8988T (cell line): ENCODE measurements at places on chromosomes 1 and 21.

GRCh38 chr1:202711949-202712635 lies 1.8 kb upstream of the SYT2 start:
- DNase-seq: no peak

DNA sequence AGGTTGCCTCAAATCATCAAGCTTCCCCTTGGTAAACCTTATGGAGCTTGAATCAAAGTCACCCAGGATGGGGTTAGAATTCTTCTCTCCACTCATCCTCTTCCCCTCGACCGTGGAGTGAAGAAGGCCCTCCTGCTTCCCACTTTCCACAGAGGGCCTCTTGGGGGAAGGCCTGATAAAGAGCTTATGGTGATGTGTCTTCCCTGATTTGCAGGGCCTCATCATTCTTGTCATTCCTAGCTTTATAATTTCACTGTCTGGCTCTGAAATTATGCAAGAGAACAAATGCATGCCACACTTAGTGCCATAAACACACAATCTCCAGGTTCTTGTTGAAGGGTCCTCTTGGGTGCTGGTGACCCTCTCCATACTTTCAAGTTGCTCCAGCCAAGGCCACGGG lies 101.2 kb downstream of the HMGB4 start:
- DNase-seq: no peak

DNA sequence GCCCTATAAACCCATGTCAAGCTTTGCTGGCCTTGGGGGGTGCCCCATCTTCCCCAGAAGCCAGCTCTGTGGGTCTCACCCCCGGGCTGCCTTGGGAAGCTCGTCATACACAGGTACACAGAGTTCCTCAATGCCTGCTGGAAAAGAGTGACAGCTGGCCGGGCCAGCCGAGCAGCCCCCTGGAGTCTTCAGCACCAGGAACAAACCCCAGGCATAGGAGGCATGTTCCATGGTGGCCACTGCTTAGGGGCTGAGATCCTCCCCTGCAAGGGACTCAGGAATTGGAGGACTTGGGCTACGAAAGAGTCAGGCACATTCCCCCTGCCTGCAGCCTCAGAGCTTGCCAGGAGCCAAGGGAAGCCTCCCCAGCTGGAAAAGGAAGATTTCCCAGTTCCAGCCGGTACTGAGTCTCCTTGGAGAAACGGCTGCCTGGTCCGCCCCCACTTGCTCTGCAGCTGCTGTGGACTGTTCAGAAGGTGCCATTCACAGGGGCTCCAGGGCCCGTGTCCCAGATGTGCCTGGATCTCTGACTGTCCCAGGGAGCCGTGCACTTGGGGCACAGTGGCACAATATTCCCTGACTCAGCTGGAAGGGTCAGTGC lies 89.5 kb downstream of the STUM start:
- DNase-seq: no peak

DNA sequence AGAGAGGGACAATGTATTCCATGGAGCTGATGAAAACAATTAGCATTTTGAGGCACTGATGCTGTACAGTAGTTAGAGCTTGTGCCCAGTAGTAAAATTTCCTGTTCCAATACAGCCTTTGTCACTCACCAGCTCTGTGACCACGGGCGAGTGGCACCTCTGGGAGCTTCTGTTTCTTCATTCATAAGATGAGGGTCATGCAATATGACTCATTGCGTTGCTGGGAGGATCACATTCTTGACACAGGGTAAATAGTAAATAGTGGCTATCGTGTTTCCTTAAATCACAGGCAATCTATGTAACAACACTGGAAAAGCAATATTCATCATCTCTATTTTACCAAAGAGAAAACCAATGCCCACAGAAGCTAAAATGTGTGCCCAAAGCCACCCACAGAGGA lies 4.5 kb upstream of the LRRC52 start:
- no peak for DNase-seq

- DNase-seq: no peak
Measured at GRCh38 chr1:18965206-18966173, 9.0 kb upstream of the IFFO2 start.

DNA sequence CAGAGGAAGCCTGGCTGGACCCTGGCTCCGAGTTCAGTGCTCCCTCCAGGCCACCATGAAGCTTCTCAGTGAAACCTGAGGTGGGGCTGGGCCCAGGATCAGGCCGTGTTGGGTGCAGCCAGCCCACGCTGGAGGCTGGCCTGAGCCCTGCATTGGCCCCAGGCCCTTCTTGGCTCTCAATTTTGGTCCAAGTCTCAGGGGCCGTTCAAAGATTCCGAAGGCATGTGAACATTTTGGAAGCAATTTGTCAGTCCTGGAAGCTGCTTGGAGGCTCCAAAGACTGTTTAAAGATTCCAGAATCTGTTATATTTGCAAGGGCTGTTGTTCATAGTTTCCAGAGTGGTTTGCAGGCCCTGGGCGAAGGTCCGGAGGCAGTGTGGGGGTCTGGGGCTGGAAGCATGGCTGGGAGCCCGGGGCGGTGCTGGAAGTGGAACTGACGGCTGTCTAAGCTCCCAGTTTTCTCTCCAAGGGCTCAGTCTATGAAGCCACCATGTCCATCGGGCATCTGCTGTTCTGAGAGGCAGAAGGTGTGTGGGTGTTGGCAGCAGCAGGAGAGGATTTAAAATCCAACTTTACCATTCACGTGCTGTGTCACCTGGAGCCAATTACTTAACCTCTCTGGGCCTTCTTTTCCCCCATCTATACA lies 104.9 kb downstream of the EPHB2 start:
- DNase-seq: no peak

DNA sequence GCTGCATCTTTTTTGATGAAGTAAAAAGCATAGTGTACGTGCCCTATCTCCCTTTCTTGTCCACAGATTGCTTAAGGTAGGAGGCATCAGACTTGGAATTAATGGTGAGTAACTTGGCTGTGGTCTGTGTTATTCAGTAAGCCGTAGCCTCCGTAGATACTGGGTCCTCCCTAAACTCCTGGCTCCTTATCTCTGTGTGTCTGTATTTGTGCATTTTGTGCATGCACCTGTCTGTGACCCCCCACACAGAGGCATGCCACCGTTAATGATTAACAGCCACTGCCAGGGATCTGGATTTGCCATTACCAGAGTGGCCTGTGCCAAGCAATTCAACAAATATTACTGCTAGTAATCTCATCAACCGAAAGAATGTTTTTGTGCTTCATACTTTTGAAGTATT lies 31.9 kb downstream of the MAP3K21 start:
- DNase-seq: no peak

- DNase-seq: no peak
Measured at GRCh38 chr1:232978091-232978634, 27.8 kb downstream of the NTPCR start.

DNA sequence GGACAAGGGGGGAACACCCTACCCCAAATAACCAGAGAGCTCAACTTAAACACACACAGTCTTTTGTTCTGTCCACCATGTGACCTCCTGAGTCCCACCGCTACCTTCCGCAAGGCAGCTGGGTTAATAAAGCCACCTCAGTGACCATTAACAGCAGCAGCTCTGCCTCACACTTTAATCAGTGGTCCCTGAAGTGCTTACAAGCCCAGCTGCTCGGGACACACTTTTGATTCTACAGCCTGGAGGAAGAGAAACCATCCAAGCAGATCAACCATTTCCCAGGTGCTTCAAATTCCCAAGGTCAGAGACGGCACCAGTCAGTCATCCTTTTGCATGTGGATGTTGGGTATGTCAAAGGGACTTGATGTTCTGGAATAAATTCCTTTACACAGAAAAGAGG lies 70.1 kb downstream of the KCNJ15 start:
- DNase-seq: no peak

DNA sequence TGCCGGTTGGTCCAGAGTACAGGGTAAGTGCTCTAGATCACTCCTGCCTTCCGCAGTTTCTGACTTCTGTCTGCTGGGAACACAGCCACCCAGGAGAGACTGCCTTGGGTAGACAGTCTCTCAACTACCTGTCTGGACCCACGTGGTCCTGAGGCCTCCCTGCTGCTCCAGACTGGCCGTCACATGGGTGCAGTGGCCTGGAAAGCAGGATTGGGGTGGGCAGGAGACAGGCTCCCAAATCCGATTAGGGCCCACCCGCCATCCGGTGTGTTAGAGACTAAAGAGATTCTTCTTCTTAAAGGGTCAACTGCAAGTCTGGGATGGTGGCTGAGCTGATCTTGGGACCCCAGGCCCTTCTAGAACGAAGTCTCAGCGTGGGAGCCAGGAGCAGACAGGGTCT lies 105.5 kb downstream of the EBNA1BP2 start:
- DNase-seq: no peak

- no peak for DNase-seq
Measured at GRCh38 chr1:160888926-160889325, 3.9 kb upstream of the ITLN1 start.

DNA sequence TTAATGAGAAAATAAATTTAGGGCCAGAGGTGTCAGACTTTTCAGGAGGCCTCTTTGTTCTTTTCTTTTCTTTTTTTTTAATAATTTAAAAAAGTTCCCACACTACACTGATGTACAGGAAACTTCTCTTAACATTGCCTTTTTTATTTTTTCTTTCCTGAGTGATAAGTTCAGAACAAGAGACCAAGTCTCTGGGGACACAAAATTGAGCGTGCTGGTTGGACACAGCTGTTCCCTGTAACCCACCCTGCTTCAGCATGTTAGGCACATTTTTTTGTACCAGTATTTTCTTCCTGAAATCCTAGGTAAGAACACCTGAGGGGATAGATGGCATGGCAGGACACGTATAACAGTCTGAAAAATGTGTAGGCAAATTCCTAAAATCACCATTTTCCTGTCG lies 50.1 kb downstream of the PBX1 start:
- DNase-seq: no peak

GRCh38 chr1:29793653-29794348 lies 557.5 kb downstream of the PTPRU start:
- DNase-seq: no peak

GRCh38 chr1:2480986-2481364 lies 4.9 kb downstream of the PLCH2 start:
- DNase-seq: no peak

GRCh38 chr1:159889821-159890252 lies 10.1 kb downstream of the CFAP45 start:
- DNase-seq: peak; percentile 52

DNA sequence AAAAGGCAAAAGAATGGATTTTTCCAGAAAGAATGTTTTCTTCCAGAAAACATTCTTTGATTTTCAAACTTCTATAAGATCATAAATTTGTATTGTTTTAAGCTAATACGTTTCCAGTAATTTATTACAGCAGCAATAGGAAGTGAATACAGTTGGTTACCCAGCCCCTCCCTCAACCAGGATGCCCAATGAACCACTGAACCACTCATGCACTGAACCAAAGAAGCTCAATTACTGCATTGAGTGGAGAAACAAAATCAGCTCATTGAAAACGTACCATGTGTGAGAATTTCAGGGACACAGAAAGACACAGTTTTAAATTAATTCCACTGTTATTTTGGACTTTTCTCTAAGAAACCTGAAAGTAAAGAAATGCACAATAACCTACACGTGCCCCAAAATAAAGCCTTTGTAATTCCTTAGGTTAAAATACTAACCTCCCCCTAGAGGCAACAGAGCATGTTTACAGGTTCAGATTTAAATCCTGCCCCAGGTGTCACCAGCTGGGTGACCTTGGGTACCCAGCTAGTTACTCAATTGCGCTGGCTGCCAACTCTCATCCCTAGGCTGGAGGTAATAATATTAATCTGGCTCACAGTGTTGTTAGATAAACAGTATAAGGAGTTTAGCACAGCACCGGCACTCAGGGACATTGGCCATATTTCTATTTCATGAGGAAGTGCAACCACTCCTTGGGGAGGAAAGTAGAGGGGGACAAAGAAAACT lies 111.7 kb downstream of the NMNAT2 start:
- DNase-seq: no peak

GRCh38 chr1:224067621-224068457 lies 46.1 kb upstream of the FBXO28 start:
- no peak for DNase-seq

DNA sequence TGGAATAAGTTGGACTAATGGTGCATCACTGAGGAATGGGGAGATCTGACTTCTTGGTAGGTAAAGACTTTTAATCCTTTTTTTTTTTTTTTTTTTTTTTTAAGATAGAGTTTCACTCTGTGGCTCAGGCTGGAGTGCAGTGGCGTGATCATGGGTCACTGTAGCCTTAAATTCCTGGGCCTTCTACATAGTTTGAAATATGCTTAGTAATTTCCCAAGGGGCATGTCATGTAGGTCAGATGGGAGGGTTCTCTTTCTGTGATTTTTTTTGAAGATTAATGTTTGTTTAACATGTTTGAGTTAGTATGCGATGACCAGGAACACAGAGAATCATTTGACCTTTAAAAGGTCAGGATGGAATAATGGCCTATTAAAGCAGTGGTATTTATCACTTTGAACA lies 129.1 kb downstream of the S1PR1 start:
- DNase-seq: no peak

DNA sequence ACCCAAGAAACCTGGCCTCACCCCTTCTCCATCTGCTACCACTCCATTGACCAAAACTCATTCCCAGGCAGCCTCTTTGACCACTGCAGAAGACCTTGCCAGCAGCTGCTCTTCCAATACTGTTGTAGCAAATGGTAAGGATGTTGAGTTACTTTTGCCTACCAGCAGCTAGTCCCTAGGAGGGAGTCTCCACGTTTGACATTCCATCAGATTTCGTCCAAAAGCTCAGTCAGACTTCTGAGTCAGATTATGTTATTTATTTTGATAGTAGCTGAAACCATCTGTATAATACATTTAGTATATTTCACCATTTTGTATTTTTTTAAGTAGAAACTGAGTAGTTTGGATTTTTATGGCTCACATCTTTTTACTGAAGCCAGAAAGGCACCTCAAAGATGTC lies 51.5 kb upstream of the WNT2B start:
- no peak for DNase-seq

- DNase-seq: no peak
Measured at GRCh38 chr1:208741296-208741695, 497.1 kb upstream of the PLXNA2 start.

DNA sequence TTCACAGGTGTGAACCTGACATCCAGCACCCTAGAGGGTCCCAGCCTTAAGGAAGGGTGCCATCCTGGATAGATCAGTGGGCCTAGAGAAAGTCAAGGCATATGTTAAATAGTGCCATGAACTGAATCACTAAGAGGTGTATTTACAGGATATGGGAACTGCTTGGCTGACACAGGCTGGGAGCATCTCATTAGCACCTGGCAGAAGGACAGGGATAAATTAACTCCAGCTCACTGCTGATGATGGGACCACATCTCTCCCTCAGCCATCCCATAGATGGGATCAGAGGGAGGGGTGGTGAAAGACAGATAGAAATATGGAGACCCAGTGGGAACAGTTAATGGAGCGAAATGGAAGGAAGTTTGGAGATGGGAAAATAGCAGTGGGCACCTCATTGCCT lies 122.0 kb downstream of the IGSF21 start:
- DNase-seq: no peak

DNA sequence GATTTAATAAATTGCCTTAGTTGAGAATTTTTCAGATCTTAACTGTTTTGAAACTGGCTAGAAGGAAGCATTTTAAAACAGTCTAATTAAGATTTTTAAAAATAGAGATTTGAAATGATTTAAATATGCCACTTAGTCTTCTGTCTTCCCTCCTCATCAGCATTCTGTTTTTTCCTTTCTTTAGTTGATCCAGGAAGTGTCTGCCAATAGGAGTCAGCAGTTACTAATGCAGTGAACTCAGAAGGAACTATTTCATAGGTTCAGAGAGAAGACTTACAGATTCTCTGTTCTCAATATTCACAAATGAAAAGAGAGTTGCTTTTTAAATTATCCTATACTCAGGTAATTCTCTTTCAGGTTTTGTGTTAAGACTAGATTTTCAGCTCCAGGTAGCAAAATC lies 84.5 kb downstream of the RPS6KC1 start:
- no peak for DNase-seq
